Activated CD4-positive, alpha-beta T cell treated with anti-CD3 and anti-CD28 coated beads, Interleukin-2, amount 50 U/mL, for 1 hour (primary cell): ENCODE measurements at places on chromosomes 11 and 22.

- DNase-seq, result no peak
Measured at GRCh38 chr22:38069372-38070249, 12.4 kb downstream of the PICK1 start.

DNA sequence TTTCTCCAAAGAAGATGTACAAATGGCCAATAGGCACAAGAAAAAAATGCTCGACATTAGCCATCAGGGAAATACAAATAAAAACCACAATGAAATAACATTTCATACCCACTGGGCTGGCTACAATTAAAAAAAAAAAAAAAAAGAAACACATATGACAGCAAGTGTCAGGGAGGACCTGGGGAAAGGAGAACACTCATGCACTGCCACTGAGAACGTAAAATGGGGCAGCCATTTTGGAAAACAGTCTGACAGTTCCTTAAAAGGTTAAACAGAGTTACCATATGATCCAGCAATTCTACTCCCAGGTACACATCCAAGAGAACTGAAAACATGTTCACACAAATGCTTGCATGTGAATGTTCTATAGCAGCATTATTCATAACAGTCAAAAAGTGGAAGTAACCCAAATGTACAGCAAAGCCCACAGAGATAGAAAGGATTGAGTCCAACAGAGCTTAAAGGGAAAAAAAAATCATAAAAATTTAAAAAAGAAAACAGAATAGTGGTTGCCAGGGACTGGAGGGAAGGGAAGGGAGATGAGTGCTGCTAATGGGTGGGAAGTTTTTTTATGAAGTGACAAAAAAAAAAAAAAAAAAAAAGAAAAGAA, 48.4 kb upstream of the CYP2D6 start:
- DNase-seq, result no peak

DNA sequence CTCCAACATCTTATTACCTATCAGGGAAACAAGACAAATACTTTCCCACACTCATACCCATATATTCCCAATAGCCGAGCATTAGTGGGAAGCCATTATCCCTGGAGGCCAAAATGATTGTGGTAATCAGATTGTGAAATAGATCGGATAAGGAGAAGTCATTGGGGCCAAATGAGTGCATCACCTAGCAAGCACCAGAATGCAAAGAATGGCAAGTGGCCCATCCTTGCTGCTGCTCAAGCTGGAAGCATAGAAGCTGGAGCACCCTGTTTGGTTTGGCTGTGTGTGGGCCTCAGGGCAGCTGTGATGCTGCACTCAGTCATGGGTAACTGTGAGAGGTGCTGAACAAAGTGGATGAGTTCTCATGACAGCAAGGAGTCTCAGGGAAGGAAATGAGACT, 18.7 kb upstream of the DBX1 start:
- no peak for DNase-seq

- no peak for DNase-seq
Measured at GRCh38 chr11:1100417-1101245, 26.0 kb downstream of the MUC2 start.

- DNase-seq, result no peak
Measured at GRCh38 chr11:129291546-129291945, 84.1 kb upstream of the BARX2 start.

DNA sequence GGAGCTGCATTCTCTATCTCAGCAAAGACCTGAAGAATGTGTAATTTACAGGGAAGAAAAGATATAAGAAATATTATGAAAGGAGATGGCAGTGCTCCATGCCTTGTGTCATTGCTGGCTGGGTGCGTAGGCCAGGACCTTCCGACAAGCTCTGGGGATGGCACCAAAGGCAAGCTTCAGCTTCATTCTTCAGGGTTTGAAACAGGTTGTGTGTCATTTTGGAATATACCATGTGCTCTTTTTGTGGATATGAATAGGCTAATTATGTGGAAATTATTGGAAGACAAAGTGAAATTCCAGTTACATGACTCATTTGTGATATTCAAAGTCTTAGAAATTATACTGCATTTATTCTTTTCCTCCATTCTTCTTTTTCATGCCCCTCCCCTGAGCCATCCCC, 5.7 kb upstream of the KIRREL3 start:
- no peak for DNase-seq
